IMR-90 (cell line): ENCODE measurements at places on chromosomes 16 and 17. TPM values are rescaled to one million over a fixed set of nuclear protein-coding genes. Genes with fewer than 3 reads are reported as not detected.
A peak's percentile ranks its signal among the peaks of the same experiment; 100 is the strongest.

GRCh38 chr17:4542726-4543191 is 12.4 kb downstream of the MYBBP1A start:
- DNase-seq: no peak
- no peak overlapping the region for H3K27ac ChIP-seq
- peaks cover 71% of the 10 kb centered on the region for H3K36me3 ChIP-seq
- H3K27me3 ChIP-seq: no peaks in the 10 kb centered on the region
- no peaks in the 10 kb centered on the region for H3K4me1 ChIP-seq

- H3K27ac ChIP-seq: peak overlapping the region; percentile 95
- H3K4me1 ChIP-seq: peaks cover 58% of the 10 kb centered on the region
- no peaks in the 10 kb centered on the region for H3K36me3 ChIP-seq
- DNase-seq: peak; percentile 98
These were observed 78.6 kb upstream of the ZNF469 start for GRCh38 chr16:88303890-88304819.

The CHST6 gene
- under 0.01 TPM in 2 replicates for total RNA-seq

- H3K27ac ChIP-seq: no peak overlapping the region
- H3K36me3 ChIP-seq: no peaks in the 10 kb centered on the region
- no peak for DNase-seq
- H3K4me3 ChIP-seq: no peak overlapping the region
These were observed 10.9 kb downstream of the CETP start for GRCh38 chr16:56972403-56973293.

The KRT12 gene
- not detected in 2 replicates for total RNA-seq

DNA sequence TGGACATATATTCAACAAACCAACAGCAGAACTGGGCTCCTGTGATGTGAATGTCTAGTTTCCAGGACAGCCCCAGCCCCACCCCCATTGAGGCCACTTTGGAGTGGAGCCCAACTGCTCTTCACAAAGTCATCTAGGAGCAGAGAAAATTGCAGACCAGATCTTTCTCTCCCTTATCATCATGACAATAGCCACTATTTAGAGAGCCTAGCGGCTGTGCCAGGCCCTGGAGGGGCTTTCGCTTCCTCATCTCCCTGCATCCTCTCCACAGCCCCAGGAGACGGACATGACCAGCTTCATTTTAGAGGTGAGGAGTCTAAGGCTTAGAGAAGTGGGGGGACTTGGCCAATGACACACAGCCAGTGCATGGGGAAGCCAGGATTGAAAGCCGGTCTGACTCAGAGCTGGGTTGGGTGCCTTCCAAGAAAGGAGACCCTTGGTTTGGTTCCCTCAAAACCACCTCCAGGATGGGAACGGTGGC is 1.4 kb downstream of the PRSS8 start:
- H3K36me3 ChIP-seq: peaks cover 21% of the 10 kb centered on the region
- peak; percentile 24 for DNase-seq
- H3K4me1 ChIP-seq: peaks cover 12% of the 10 kb centered on the region

The MEOX1 gene
- 0.72 and 0.83 TPM in 2 replicates for total RNA-seq

DNA sequence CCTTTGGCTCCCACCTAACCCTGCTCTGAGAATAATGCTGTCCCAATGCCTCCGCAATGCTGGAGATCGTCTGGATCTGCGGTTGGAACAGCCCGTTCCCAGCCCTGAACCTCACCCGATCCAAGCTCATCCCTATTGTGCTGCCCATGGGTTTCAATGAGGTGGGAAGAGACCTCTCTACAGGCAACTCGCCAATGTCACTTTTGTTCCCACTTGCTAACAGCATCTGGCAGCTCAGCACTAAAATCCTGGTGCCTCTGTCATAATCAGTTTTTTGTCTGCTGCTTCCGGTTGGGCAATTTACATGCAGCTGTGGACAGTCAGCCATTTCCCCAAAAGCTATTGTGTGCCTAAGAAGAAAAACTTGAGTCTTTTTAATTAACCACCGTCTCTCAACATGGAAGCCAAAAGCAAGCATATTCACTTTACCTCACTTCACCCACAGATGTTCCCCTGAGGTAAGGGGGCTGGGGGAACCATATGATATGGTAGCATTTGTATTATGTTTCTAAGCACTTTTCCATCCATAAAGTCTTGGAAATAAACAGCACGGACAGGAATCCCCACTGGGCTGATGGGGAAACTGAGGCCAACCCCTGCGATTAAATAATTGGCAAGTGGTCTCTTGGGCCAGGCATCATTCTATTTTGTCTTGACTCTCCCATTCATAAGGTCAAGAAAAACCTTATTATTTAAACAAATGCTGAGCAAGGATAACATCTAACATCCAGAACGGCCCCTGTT is 159.2 kb upstream of the CDH5 start:
- H3K27ac ChIP-seq: no peak overlapping the region
- DNase-seq: no peak
- H3K27me3 ChIP-seq: peaks cover 2% of the 10 kb centered on the region; the same call in 1 of the 2 replicates
- peaks cover 4% of the 10 kb centered on the region for H3K4me1 ChIP-seq

DNA sequence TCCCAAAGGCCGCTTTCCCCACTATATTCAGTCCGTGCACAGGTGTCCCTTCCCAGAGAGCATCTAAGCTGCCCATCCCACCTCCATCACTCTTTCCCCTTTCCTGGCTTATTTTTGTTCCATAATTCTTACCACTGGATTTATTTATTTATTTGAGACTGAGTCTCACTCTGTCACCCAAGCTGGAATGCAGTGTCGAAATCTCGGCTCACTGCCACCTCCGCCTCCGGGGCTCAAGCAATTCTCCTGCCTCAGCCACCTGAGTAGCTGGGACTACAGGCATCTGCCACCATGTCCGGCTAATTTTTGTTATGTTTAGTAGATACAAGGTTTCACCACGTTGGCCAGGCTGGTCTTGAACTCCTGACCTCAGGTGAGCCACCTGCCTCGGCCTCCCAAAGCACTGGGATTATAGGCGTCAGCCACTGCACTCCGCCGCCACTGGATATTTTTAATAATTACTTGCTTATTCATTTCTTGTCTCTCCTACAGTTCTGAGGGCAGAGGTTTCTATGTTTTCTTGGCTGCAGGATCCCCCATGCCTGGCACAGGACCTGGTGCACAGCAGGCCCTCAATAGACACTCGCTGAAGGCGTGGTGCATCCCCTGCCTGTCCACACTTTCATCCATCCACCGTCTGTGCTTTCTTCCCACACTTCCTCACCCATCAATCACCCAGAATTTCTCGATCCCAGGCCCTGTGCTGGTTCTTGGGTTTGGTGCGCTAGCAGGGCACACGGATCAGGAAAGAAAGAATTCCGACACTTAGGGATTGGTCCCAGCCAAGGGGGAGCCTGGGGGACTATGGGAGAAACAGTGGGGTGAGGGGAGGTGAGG is 9.9 kb upstream of the ADGRG1 start:
- DNase-seq: peak; percentile 47
- no peaks in the 10 kb centered on the region for H3K27me3 ChIP-seq
- peaks cover 13% of the 10 kb centered on the region for H3K4me1 ChIP-seq
- no peaks in the 10 kb centered on the region for H3K36me3 ChIP-seq
